NCI-H1436 treated with DMSO at 0.1 percent for 48 hours (cell line): ENCODE measurements at places on chromosomes 4 and X.

DNA sequence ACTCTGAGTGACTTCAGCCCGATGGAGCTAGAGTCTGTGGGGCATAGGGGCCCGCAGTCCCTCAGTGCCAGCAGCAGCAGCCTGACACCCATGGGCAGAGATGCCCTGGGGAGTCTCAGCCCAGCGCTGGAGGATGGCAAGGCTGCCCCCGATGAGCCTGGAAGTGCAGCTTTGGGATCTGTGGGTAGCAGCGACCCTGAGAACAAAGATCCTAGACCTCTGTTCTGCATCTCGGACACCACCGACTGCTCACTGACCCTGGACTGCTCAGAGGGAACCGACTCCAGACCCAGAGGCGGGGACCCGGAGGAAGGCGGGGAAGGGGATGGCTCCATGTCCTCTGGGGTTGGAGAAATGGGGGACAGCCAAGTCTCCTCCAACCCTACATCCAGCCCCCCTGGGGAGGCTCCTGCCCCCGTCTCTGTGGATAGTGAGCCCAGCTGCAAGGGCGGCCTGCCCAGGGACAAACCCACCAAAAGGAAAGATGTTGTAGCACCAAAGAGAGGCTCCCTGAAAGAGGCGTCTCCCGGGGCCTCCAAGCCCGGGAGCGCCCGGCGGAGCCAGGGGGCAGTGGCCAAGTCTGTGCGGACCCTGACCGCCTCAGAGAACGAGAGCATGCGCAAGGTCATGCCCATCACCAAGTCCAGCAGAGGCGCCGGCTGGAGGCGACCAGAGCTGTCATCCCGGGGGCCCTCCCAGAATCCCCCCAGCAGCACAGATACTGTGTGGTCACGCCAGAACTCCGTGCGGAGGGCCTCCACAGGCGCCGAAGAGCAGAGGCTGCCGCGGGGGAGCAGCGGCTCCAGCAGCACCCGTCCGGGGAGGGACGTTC is 39.5 kb downstream of the FHDC1 start:
- no peak for DNase-seq

GRCh38 chr4:119629142-119629471 is 503 bp upstream of the PDE5A start:
- no peak for DNase-seq

DNA sequence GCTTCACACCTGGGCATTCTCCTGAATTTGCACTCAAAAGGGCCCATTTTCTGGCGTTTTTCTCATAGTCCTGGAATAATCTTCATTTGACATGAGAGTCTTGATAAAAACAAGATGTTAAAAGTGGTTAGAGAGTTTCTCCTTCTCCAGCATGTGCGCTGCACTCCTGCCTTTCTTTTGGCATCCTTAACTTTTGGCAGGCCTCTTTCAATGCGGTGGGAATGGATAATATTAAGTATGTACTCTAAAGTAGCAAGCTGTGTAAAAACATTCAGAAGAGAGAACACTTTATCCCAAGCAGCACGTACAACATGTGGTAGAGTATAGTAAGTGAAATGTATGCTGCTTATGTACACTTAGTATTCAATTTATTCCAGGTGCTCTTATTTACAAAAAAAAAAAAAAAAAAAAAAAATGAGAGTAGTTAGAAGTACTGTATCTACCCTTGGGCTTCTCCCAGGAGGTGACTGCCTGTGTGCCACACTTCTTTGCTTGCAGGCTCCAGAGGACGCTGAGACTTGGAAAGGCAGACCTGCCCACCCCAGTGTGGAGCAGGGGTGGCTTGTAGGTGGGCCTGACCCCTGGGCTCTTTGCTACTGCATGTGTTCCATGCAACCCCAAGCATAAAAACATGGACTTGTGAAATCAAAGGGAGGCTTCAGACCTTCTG is 3.9 kb downstream of the FGF2 start:
- no peak for DNase-seq

GRCh38 chr4:101339332-101339731 is 8.0 kb downstream of the PPP3CA start:
- DNase-seq: no peak

DNA sequence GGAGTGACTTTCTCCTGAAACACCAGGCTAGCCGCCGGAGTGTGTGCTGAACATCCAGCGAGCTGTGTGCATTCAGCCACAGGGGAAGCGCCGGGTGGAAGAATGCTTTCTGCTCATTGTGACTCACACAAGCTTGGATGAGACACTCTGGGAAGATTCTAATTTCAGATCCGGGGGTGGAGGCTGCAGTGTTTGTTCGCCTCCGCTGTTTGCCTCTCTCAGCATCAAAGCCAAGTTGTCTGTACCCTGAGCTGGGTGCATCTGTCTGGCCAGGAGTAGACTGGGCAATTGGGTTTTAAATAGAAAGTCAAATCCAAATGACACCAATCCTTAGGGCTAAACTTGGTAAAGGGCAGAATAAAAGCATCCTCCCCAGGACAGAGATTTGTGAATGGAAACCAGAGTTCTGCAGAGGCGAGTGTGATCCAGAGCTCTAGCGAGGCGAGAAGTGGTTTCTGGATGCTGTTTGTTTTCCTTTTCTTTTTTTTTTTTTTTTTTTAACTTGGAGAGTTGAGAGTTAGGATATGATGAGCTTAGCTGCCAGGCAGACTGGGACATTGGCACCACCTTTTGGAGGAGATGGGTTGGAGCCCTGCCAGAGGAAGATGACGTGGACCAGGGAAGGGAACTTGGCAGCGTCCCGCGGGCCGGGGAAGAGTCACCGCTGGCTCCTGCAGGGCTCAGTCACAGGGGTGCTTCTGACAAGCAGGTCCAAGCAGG is 196.0 kb upstream of the PSAPL1 start:
- no peak for DNase-seq

GRCh38 chr4:86918539-86919072 is 16.2 kb upstream of the AFF1 start:
- no peak for DNase-seq

DNA sequence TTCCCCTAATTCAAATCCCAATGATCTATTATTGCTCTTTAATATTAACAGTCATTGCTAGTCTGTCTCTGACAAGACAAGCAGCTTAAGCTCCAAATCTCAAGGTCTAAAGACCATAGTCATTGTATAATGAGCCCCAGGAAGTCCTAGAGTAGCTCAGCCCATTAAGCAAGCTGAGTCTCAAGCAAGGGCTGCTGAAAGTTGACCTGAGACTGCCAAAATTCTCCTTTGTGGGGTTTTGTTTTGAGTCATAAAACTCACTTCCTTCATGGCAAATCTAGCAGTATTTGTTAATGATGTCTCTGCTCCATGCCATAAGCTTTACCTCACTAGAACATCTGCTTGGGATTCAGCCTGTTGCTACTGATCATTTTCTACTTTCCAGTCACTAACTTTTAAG is 313.2 kb downstream of the ANTXR2 start:
- DNase-seq: no peak

DNA sequence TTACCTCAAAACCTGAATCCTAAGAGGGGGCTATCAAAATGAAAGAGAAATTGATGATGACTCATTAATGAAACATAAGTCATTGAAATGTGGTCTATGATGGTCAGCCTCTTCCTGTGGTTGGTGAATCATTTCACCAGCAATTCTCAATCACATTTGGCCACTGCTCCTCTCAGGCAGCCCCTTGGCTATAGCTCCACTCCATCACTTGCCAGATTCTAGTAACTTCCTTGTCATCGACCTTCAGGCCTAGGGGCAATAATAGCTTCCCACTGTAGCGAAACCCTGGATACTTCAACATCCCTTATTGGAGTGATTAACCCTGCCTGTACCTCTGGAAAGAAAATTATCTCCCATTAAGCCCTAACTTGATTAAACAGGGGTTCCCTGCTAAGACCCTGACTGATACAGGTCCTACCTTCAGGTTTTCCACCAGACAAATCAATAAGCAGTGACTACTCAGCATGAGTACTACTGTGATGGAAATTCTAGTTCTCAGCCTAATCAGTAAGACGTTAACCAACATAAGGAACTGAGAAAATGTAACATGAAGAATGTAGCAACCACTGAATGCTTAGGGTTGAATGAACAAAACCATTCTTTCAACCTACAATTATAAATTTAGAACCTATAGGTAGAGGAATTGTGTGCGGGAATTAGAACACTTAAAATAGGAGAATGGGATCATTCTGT is 30.4 kb downstream of the ADH7 start:
- no peak for DNase-seq

- no peak for DNase-seq
Observed at GRCh38 chr4:62193761-62194160, 993.6 kb downstream of the ADGRL3 start.

DNA sequence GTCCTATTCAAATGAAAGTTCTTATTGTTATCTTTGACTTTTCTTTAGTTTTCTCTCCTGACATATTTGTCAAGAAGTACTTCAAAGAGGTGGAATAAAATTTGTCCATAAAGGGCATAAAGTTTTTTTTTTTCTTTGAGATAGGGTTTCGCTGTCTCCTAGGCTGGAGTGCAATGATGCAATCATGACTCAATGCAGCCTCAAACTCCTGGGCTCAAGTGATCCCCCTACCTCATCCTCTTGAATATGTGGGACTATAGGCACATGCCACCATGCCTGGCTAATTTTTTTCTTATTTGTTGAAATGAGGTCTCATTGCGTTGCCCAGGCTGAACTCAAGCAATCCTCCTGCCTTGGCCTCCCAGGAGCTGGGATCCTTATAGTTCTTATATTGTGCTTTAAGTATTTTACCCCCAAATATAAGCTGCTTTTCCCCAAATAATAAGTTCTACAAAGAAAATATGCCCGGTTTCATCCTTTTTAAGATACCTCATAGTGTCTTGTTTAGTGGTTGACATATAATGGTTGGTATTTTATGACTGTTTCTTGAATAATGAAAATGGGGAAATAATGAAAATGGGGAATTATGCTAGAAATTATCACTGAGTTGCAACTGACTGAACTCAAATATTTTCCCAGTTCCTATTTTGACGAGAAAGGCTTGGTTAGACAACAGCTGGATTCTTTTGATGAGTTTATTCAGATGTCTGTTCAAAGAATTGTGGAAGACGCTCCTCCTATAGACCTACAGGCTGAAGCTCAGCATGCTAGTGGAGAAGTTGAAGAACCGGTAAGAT is 11.6 kb downstream of the POLR2B start:
- DNase-seq: no peak

GRCh38 chr4:137648531-137648930 is 116.2 kb upstream of the PCDH18 start:
- no peak for DNase-seq

DNA sequence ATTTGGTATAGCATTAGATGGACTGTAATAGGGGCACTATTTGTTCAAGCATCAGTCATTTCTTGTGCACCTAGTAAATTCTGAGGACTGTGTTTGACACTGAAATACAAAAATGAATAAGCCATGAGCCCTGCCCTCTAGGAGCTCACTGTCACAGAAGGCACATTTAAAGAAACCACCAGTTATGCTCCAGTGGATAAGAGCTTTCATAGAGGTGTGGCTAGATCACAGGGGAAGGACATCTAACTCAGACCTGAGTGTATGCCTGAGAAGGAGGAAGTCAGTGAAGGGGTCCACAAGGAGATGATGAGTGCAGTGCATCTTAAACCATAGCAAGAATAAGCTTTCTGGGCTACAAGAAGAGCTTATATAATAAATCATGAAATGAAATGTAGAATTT is 40.1 kb downstream of the BTC start:
- no peak for DNase-seq

GRCh38 chrX:48919947-48920717 is 1.3 kb upstream of the PIM2 start:
- DNase-seq: no peak

- no peak for DNase-seq
Observed at GRCh38 chr4:124635331-124635730, 77.2 kb downstream of the ANKRD50 start.

DNA sequence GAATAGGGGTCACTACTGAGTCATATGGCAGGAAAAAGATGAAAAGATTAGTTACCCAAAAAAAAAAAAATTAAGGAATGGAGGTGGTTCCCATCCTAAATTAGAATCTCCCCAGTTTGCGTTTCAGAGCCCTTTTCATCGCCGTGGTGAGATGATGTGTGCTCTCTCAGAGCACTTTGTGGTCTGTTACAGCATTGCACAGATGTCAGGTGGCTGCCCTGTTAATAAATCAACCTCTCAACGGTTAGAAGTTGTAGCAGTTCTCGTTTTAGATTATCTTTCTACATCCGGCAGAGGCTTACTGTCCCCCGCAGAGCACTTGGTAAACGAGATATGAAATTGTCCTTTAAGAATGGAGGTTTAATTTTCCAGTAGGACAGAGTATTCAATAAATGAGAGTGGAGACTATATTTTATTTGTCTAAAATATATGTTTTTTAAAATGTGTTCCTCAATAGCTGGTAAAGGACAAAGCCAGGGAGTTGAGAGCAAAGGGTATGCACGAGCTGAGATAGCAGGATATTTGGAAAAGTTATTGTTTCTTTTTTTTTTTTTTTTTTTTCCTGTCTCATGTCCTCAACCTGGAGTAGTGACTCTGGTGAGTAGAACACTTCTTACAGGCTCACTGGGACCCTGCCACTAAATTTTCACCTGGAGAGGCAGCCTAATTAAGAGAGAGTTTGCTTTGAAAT is 26.9 kb downstream of the AFF1 start:
- peak; percentile 32 for DNase-seq

GRCh38 chrX:101619364-101619763 is 1.6 kb upstream of the ARMCX6 start:
- peak; percentile 73 for DNase-seq

DNA sequence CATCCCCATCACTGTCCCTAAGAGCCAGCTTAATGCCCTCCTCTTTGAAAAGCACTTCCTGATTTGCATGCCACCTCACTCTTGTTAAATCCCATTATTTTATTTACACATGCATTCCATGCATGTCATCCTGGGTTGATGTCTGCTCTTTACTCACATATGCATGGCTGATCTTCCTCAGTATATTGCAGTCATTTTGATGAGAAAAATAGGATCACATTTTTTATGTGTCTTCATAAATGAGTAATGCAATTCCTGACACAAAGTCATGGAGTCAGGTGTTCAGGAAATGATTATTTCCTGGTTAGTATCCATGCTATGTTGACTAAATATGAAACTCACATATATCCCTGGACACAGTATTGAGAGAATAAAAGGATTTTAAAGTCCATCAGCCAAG is 204.7 kb downstream of the SLIT2 start:
- no peak for DNase-seq

GRCh38 chr4:87880106-87880505 is 47.3 kb downstream of the MEPE start:
- DNase-seq: no peak

GRCh38 chr4:153112041-153112441 is 92.2 kb upstream of the TRIM2 start:
- no peak for DNase-seq
